ENCODE measurements at places on chromosomes 7 and 10. TPM values are rescaled to one million over a fixed set of nuclear protein-coding genes. Genes with fewer than 3 reads are reported as not detected.

Gene HKDC1
- 0.43 TPM for total RNA-seq

Gene EPHB4
- 96.1 TPM for total RNA-seq

Gene SUN3
- total RNA-seq: not detected

Gene SH2D4B
- 0.13 TPM for total RNA-seq

Gene CTAGE4
- total RNA-seq: 2.0 TPM

Gene TRAPPC14
- 44.1 TPM for total RNA-seq

Gene HOXA6
- total RNA-seq: 0.91 TPM

Gene NME8
- 2.4 TPM for total RNA-seq

All from spleen (tissue), 13 donors.